Activated CD4-positive, alpha-beta T cell treated with anti-CD3 and anti-CD28 coated beads for 4 hours (primary cell): ENCODE measurements at places on chromosomes 12 and 14.

- no peak for DNase-seq
These were observed 12.4 kb downstream of the CABP1 start for GRCh38 chr12:120652656-120653435.

- DNase-seq, result no peak
These were observed 28.4 kb downstream of the TEP1 start for GRCh38 chr14:20384886-20385285.

DNA sequence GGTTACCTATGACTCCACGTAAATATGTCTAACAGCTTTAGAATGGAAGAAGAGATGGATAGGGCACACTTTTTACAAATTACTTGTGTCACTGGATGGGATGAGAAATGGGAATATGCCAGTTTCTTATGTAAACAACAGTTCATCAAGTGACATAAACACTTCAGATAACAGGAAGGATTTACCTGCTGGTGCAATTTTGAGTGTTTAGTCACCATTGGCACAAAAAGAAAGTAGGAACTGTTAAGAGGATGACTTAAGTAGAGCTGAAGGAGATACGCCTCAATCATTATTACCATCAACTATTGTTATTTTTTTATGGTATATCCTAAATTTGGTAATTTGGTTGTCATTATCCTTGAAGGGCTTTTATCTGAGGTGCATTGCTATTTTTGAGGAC lies 83.2 kb downstream of the RMST start:
- DNase-seq, result no peak

DNA sequence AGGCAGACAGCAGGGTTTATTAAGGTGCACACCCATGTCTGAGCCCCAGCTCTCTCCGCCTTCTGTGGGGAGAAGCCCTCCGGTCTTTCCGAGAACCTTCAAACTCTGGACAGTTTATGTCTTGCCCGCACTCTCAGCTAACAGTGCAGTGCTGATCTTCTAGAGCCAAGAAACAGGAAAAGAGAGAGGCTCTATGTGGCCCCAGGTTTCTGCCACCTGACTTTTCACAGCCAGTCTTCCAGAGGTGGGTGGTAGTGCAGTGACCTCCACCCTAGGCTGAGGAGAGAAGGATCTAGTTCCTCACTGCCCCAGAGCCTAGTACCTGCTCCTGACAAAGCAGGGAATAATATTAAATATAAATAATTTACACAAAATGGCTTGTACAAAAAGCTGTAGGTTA lies 4.0 kb upstream of the SLC22A17 start:
- no peak for DNase-seq

- DNase-seq, result no peak
These were observed 44.0 kb upstream of the ISM2 start for GRCh38 chr14:77542421-77543239.

- DNase-seq, result no peak
These were observed 2.3 kb upstream of the CYP46A1 start for GRCh38 chr14:99681832-99682148.

- DNase-seq, result no peak
These were observed 767.7 kb downstream of the LRFN5 start for GRCh38 chr14:42374332-42374731.

DNA sequence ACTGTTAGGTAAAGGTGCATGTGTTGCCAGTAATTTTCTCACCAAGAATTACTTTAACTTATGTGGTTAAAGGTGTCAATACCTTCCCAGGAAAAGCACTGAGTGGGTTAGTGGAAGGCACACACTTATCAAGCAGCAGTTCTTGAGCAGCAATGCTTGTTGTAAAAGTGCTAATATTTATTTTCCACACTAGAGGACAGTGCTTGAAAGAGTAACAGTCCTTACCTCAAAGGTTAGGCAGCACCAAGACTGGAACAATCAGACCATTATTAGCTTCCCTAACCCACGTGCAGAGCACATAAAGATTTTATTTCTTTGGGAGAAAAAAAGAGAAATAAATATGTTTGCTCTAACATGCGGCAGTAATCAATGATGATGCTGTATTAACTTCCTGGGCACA lies 48.8 kb upstream of the KRR1 start:
- DNase-seq, result no peak

DNA sequence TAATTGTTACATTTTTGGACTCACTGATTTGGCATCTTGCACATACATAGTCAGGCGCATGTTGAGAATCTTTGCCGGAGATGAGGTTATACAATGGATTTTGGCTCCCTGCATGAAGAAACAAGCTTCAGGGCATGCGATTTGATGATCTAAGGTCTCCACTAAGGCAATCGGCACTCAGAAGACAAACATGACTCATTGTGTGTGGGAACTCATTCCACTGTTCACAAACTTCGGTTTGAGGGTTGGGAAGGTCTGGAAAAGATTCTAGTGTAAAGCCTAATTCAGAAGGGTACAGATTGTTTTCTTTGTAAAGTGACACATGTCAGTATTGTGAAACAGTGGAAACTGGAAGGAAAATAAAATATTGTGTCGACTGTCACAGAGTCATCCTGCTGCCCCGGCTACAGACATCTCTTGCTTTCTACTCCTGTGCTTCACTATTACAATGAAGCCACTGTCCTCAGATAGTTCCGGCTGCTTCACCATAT lies 192.6 kb upstream of the HMGA2 start:
- DNase-seq, result no peak

DNA sequence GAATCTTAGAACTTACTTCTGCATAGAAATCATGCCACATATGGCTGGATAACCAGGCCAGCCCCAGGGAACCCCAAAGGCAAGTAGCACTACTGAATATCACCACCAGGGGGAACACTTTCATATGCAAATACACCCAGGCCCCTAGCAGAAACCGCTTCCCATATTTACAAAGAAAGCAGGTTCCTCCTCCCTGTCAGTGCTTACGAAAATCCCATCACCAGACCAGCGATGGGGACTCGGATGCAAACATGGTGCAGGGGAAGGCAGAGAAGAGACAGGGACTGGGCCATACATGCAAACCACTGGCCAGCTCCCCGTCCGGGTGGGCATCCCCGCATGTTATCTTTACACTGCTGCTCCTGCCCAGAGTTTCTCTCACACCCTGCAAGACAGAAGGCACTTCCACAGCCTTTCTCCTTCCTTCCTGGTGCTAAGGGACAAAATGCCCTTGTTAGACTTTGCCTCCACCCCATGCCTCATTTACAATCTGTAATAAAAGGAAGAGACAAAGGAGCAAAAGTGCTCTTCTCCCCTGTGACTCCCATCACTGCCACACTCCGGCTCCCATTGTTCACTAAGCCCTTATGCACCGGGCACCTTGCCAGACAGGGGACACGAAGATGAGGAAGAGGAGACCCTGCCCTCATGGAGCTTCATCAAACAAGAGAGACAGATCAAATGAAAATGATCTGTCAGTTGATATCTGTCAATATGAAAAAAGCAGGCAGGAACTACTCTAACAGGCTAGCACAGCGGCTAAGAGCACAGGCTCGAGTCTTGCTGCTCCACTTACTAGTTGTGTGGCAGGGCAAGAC lies 62.3 kb downstream of the PTPN21 start:
- peak; percentile 74 for DNase-seq

GRCh38 chr12:3123729-3124128 lies 46.5 kb downstream of the TSPAN9 start:
- no peak for DNase-seq

DNA sequence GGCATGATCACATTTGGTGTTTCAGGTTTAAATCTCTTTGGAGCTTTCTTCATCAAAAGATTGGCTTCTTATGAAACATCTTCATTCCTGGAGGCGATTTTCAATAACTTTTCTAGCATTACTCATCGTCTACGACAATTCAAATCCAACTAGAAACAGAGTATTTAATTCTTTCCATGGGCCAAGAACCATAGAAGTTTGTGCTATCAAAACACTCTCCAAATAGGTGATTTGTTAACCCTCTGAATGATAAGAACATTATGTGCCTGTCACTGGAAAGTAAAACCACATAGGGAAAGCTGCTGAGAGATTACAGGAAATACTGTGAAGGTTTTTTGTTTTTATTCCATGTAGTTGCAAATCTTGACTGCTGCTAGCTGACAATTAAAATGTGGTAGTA lies 6.9 kb upstream of the DCN start:
- DNase-seq, result no peak
